ENCODE measurements at places on chromosomes 1 and 21. TPM values are rescaled to one million over a fixed set of nuclear protein-coding genes. Genes with fewer than 3 reads are reported as not detected.

DNA sequence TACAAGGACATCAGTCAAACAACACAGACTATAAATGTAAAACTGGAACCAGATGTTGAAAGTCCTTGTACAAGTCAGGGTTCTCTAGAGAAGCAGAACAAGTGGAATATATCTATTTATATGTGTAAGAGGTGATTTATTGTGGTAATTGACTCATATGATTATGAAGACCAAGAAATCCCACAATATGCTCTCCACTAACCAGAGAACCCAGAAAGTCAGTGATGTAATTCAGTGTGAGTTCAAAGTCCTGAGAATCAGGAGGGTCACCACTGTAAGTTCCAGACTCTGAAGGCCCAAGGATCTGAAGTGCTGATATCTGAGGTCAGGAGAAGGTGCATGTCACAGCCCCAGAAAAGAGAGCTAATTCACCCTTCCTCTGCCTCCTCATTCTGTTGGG lies 57.0 kb downstream of the LRRC53 start:
- H3K36me3 ChIP-seq = no peaks in the 10 kb centered on the region
- no peak overlapping the region for H3K27ac ChIP-seq
- H3K4me3 ChIP-seq = no peak overlapping the region
- no peak for DNase-seq

GRCh38 chr1:233681285-233681684 lies 67.4 kb downstream of the KCNK1 start:
- H3K4me3 ChIP-seq = no peak overlapping the region
- no peaks in the 10 kb centered on the region for H3K36me3 ChIP-seq
- no peak for DNase-seq
- no peak overlapping the region for H3K27ac ChIP-seq

DNA sequence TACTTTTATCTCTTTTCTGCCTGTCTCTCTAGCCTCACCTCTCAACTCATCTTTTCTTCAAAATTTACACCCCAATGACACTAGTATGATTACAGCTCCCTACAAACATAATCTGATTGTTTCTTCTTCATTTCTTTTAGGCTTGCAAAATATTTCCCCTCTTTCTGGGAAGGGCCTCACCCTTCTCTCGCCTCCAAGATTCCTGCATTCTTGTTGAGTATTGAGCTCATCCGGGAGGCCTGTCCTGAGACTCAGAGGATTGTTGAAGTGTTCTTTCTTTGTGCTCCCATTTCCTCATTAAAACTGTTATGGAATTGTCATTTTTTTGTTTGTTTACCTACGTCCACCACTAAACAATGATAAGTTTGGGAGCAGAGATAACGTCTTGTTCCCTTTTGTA lies 99.1 kb upstream of the CHRM3 start:
- no peak overlapping the region for H3K27ac ChIP-seq
- H3K4me3 ChIP-seq = no peak overlapping the region
- DNase-seq = no peak
- no peaks in the 10 kb centered on the region for H3K36me3 ChIP-seq
- no peaks in the 10 kb centered on the region for H3K27me3 ChIP-seq
- no peaks in the 10 kb centered on the region for H3K4me1 ChIP-seq

GRCh38 chr1:201354901-201355295 lies 22.6 kb downstream of the TNNT2 start:
- no peak overlapping the region for H3K4me3 ChIP-seq
- no peak for DNase-seq
- no peaks in the 10 kb centered on the region for H3K4me1 ChIP-seq

DNA sequence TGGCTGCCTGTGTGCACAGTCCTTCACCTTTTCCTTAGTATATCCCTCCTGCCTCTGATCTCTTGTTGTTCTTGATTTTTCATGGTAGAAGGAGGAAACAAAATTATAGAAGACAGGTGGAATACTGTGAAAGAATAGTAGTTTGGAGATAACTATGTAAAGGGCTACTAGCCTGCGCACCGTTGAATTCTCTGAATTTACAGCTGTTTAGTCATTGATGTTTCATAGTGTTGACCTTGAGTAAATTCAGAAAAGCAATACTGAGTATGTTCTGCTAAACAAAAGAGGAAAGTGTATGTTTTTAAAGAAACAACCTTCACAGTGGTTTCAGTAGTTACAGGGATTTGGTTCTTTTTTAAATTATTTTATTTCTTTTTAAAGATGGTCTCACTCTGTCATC lies 18.1 kb downstream of the CAMTA1 start:
- no peak overlapping the region for H3K27ac ChIP-seq
- H3K36me3 ChIP-seq = no peaks in the 10 kb centered on the region
- peaks cover 66% of the 10 kb centered on the region for H3K4me1 ChIP-seq
- DNase-seq = no peak
- H3K27me3 ChIP-seq = no peaks in the 10 kb centered on the region
- no peak overlapping the region for H3K4me3 ChIP-seq

DNA sequence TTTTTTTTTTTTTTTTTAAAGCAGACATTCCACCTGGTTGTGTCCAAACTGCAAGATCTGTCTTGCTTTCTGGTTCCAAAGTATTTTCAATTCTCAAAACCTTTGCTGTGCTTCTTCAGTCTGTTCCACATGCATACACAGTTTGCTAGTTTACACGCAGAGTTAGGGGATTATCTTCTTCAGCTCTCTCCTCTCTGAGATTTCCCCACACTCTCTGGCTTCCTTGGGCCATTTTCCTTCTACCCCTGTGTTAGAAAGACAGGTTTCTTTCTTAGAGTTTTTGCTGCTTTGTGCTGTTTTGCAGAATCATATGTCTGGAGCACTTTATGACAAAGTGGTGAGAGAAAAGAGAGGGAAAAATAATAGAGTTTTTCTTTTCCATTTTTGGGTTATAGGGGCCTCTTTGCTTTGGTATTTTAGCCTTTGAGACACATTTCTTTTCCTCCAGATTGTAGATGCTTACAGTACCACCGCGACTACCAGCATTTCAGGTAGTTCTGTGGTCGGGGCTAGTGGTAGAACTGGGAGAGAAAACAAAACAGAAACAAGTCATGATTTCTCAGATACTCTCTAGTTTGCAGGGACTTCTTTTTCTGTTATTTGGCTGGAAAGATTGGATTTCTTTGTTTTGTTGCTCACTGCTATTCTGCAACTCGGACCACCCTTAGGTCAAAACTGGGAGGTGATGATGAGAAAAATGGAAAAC lies 66.3 kb downstream of the RABGAP1L start:
- H3K4me3 ChIP-seq = no peak overlapping the region
- H3K36me3 ChIP-seq = peaks cover 53% of the 10 kb centered on the region
- H3K4me1 ChIP-seq = no peaks in the 10 kb centered on the region
- H3K27me3 ChIP-seq = no peaks in the 10 kb centered on the region

GRCh38 chr1:38046333-38046883 lies at the start of gene POU3F1:
Gene POU3F1 (minus strand): TSS chr1:38046793. CDS start chr1:38046743, 50 bp downstream.
- peaks cover 59% of the 10 kb centered on the region for H3K27me3 ChIP-seq
- H3K4me3 ChIP-seq = peak within 1 kb of the TSS; percentile 53
- H3K27ac ChIP-seq = no peak within 1 kb of the TSS
- H3K36me3 ChIP-seq = no peaks in the 10 kb centered on the region
- peaks cover 9% of the 10 kb centered on the region for H3K4me1 ChIP-seq
- DNase-seq = peak; percentile 28

KRTAP13-2 gene
- total RNA-seq = not detected

- no peak for DNase-seq
- no peaks in the 10 kb centered on the region for H3K36me3 ChIP-seq
- H3K4me1 ChIP-seq = peaks cover 71% of the 10 kb centered on the region
- H3K4me3 ChIP-seq = no peak overlapping the region
- H3K27me3 ChIP-seq = no peaks in the 10 kb centered on the region
- peak overlapping the region; percentile 73 for H3K27ac ChIP-seq
These were observed 65.1 kb downstream of the GADD45A start for GRCh38 chr1:67749844-67750690.

GRCh38 chr1:119660253-119661083 lies 12.4 kb upstream of the ZNF697 start:
- no peak overlapping the region for H3K4me3 ChIP-seq
- DNase-seq = no peak
- no peaks in the 10 kb centered on the region for H3K27me3 ChIP-seq
- H3K36me3 ChIP-seq = no peaks in the 10 kb centered on the region

KIF21B gene
- 0.33 TPM for total RNA-seq

DNA sequence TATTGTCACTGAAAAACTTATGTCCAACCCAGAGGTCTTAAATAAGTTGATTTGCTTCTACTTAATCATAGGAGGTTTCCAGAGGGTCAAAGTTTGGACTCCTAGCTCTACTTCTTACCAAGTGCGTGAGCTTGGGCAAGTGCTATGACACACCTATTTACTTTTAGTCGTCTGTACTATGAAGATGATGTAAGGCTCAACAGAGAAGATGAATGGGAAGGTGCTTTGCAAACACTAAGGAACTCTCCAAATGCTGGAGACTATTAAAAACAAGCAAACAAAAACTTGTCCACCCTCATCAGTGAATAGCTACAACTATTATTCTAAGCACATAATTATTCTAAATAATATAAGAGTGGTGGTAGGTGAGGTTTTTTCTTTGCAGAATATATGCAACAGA lies 232.3 kb upstream of the USP24 start:
- peaks cover 17% of the 10 kb centered on the region for H3K4me1 ChIP-seq
- H3K4me3 ChIP-seq = no peak overlapping the region
- DNase-seq = no peak
- no peak overlapping the region for H3K27ac ChIP-seq
- no peaks in the 10 kb centered on the region for H3K27me3 ChIP-seq
- no peaks in the 10 kb centered on the region for H3K36me3 ChIP-seq

- no peaks in the 10 kb centered on the region for H3K27me3 ChIP-seq
- no peak for DNase-seq
- H3K4me3 ChIP-seq = no peak overlapping the region
- H3K4me1 ChIP-seq = peaks cover 13% of the 10 kb centered on the region
These were observed 91.8 kb downstream of the ADCY10 start for GRCh38 chr1:167821969-167822685.

CHRM3 gene
- total RNA-seq = 0.30 TPM

KIF17 gene
- 7.0 TPM for total RNA-seq

DNA sequence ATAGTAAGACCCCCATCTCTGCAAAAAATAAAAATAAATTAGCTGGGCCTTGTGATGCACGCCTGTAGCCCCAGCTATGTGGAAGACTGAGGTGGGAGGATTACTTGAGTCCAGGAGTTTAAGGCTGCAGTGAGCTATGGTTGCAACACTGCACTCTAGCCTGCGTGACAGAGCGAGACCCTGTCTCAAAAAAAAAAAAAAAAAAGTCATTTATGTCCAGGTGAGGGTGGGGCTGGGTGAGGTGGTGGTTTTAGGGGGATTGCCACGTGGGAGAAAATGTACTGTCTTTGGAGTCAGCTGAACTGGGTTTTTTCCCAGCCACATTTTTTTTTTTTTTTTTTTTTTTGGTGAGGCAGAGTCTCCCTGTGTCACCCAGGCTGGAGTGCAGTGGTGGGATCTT lies 6.7 kb downstream of the PIK3CD start:
- no peaks in the 10 kb centered on the region for H3K4me1 ChIP-seq
- no peak overlapping the region for H3K27ac ChIP-seq
- H3K27me3 ChIP-seq = no peaks in the 10 kb centered on the region

DNA sequence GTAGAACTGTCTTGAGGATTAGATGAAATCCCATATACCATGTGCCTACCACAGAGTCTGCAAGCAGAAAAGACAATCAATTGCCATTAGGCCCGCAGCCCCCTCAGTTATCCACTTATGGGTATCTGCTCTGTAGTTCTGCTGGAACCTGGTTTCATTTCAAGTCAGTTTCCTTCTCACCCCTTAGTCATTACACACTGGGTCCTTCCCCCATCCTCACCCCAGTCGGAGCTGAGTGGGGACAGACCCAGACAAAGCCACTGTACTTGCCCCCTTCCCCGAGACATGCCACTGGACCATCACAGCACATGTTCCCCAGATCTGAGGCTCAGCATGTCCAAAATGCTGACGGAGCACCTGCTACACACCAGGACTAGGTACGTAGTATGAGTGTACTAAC lies 21.2 kb downstream of the PGLYRP3 start:
- H3K36me3 ChIP-seq = no peaks in the 10 kb centered on the region
- H3K4me3 ChIP-seq = no peak overlapping the region
- no peak for DNase-seq

All from heart right ventricle (tissue), 16 donors.